Hepatocyte (in vitro differentiated cells): ENCODE measurements at places on chromosomes 6 and 20.
A peak's percentile ranks its signal among the peaks of the same experiment; 100 is the strongest.

- no peak for DNase-seq
Observed at GRCh38 chr6:3849681-3850450, 693 bp downstream of the FAM50B start.

DNA sequence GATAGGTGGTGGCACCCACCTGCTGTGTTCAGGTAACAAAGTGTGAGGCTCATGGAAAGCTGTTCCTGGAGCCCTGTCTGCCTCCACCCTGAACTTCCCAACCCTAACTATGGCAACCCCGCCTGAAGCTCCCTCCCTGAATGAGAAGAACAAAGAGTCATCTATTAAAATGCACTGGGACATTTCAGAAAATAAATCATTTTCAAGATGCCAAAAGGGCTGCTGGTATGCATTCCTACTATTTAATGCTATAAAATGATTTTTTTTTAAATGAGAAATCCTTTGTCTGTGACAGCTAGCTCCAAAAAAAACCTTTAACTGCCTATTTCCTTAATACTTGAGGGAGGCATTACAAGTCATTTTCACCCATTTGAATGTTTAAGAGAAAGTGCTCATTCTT, 84.3 kb upstream of the MRPS10 start:
- DNase-seq: no peak

DNA sequence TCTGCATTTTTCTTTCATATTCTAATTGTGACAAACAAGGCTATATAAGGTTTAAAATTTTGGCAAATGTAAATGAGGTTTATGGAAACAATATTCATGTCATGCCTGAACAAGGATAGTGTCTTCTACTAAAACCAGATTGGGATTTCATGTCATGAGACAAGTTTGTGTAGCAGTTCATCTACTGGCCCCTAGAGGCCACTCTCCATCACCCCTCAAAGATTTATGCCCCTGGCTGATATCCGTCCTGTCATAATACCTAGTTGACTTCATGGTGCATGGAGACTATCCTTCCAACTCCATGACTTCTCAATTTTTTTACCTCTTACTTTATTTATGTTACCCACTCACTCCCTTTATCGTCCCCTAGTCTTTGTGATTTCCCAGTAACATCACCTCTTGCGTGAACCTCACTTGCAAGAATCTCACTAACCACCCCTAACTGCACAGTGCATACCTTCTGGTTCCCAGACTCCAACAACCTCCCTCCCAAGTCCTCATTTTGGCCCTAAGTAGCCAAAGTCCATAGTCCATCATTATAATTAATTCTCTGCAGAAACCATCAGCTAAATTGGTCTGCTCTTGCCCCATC, 179.8 kb downstream of the TASP1 start:
- DNase-seq: peak; percentile 24

GRCh38 chr20:942611-943010, 26.5 kb upstream of the ANGPT4 start:
- DNase-seq: no peak

DNA sequence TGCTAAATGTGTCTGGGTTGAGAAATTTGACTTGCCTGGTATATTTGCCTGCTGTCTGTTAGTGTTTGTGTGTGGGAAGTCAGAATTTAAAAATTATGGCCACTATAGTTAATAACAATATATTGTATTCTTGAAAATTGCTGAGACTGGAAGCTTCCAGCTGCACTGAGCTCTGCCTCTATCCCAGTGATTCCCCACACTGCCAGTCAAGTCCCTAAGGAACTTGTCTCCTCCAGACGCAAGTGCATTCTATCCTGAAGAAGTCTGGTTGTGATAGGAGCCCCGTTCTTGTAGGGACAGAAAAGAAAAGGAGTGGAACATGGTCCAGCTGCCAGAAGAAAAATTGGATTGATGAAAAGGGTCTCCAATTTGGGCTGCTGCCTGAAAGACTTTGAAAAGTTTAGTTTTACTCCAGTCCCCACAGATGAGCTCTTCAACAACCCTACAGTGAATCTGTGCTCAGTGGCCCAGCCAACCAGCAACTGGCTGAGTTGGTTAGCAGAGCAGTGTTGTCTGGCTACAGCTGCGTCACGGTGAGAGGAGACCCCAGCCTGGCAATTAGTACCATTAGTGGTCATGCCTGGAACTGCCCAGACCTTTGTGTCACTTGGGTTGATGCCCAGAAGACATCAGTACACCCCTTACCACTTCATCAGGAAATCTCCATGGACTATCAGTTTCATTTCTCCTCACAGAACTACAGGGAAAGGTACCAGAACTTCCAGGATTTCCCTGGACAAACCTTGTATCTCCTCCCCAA, 183.1 kb upstream of the MCHR2 start:
- no peak for DNase-seq

- no peak for DNase-seq
Observed at GRCh38 chr6:9520417-9521151, 894.3 kb downstream of the TFAP2A start.

DNA sequence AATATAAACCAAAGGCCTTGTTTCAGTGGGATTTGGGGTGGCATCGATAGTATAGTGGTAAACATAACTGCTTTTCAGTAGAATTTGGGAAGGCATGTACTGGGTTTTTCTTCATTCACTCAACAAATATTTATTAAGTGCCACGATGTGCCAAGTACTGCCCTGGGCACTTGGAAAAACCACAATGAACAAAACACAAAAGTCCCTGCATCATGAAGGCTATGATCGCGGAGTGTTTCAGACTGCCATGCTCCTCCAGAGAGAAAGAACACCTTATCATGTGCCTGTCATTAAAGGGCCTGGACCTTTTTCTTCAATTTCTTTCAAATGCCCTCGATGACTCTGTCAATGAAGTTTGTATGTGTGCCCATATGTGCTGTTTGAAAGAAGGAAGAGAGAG, 59.2 kb upstream of the CEP85L start:
- no peak for DNase-seq

DNA sequence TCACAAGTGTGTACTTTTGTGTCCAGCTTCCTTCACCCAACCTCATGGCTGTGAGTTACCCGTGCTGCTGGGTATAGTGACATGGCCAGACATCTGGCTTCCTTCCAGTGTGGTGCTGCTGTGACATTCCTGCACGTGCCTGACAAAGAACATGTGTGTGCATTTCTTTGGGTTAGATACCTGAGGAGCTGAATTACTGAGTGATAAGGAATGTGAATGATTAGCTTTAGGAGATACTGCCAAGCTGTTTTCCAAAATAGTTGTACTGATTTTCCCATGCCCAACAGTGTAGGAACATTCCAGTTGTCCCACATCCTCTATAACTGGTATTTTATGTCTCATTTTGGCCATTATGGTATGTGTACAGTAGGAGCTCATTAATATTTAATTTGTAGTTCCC, 132.5 kb downstream of the PREX1 start:
- DNase-seq: peak; percentile 48

DNA sequence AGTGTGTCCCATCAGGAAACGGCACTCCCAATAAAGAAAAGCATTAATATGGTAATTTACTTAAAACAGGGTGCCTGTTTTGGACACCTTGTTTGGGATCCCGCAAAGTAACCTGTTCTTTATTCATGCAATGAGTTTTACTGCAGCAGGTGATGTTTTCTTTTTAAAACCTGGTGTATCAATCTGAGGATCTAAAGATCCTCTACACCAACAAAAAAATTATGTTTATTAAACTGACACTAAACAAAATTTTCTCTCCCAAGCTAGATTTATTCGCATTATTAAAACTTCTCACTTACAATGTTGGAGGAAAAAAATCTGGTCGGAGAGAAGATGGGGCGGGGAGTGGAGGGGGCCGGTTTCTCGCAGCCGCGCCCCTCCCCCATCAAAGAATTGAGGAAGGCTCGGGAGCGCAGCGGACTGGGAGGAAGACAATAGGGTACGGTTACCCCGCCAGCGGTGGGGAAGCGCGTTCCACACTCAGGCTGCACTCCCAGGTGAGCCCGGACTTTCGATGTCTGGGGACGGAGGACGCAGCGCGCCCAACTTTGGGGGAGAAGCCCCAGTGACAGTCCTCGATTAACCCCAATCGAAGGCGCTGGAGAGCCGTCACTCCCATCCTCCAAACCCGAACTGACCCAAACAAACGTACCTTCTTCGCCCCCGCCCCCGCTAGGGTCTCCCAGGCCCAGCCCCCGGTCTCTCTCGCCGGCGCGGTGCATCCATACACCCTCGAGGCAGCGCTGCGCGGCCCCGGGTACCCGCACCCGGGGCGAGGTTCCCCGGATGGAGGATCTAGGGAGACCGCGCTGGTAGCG, 1.3 kb downstream of the CD24 start:
- peak; percentile 49 for DNase-seq

DNA sequence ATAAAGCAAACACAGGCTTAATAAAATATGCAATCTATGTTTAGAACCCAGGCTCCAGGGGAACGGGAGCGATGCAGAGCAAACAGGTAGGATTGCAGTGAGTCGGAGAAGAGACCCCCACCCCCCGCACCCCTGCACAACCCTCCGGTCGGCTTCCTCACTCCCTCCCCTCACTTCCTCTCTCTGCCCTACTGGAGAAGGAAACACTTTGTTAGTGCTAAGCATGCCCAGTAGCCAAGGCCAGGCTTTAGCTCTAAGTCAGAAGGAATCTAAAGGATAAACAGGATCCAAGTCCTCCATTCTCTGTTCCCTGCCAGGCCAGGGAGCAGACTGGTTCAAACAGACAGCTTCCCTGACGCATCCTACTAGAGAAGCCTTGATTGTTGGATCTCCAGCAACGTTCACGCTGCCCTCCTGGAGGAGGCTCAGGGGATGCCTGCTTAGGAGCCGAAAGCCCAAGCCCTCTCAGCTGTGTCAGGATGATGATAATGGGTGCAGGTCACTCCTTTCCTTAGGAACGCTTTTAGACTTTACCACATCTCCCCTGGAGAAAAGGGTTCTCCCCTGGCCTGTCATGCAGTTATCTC, 14.7 kb downstream of the FOXQ1 start:
- peak; percentile 24 for DNase-seq

GRCh38 chr20:15476781-15477180, 1096.5 kb downstream of the KIF16B start:
- no peak for DNase-seq

- DNase-seq: peak; percentile 87
Observed at GRCh38 chr20:23152308-23152892, 66.3 kb upstream of the CD93 start.

- DNase-seq: peak; percentile 34
Observed at GRCh38 chr20:48723308-48724264, 104.2 kb downstream of the PREX1 start.

- DNase-seq: no peak
Observed at GRCh38 chr20:58759947-58760346, 67.3 kb downstream of the NPEPL1 start.

- DNase-seq: peak; percentile 32
Observed at GRCh38 chr20:5150226-5151076, 23.6 kb downstream of the CDS2 start.

DNA sequence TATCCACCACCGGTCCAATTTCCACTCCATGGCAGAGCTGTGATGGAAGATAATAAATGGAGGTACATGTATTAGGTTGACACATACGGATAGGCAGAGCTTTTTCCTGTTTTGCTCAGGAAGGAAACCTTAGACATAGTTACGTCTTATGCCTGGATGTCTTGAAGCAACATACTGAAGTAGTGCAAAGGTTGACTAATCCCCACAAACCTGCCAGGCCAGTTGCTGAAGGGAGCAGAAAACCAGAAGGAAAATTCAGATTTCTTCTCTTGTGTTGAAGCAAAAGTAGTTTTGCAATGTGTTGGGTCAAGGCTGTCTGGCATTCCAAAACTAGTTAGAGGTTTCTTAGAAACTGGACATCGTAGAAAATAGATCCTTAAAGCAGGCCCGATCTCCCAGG, 68.7 kb downstream of the PHACTR1 start:
- peak; percentile 21 for DNase-seq

DNA sequence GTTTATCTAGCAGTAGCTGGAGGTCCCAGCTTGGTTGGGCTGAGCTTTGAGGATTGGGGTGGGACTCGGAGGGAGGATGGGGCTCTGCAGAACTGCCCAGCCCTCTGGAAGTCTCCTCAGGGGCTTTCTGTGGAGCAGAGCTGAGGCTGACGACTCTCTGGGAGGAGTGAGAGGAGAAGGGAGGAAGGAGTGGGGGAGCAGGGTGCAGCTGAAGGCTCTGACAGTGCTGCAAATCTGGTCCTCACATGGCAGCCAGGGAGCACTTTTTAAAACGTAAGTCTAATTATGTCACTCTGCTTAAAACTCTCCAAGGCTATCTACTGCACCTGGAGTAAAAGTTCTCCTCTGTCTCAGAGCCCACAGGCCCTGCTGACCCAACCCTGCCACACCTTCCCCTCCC, 32.4 kb downstream of the GRM4 start:
- DNase-seq: no peak

DNA sequence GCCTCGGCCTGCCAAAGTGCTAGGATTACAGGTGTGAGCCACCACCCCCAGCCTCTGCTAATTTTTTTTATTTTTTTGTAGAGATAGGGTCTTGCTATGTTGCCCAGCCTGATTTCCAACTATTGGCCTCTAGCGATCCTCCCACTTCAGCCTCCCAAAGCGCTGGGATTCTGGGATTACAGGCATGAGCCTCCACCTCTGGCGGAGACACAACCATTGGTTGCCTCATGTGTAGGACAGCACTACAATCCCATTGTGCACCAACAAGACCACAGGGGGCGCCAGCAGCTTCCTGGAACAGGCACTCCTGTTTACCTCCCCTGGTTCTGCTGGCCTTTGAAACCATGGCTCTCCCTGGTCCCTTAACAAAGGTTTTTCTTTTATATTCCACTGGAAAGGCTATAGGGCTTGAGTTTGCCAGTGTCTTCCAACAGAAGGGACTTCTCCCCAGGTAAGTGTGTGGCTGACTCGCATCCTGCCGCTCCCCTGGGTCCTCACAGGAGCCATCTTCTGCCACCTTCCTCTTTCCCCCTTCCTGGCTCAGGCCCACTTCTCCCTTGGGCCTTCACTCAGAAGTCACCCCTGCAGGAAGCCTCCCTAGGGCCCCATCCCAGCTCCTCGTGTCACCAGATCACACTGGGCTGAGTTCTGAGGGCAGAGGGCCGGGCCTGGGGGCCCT, 39.2 kb upstream of the TLDC2 start:
- DNase-seq: peak; percentile 71

GRCh38 chr6:131581523-131581922, 8.5 kb downstream of the ARG1 start:
- DNase-seq: no peak

DNA sequence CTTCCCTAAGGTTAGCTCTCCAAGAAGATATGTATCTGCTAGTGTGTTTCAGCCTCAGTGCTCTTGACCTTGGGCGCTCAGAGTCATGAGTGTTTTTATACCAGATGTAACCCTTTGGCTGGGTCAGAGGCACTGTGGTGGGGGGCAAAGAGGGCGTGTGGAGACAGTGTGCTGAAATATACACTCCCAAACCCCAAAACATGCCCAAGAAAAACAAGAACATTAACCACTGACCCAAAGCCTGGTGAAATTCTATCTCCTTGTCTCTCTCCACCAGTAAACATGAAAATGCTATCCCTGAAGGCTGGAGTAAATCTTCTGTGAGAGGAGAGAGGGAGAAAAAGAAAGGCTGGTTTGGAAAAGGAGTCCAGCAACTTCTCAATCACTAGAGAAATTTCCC, 47.9 kb downstream of the ISM1 start:
- DNase-seq: no peak

GRCh38 chr6:149900620-149901443, 2.9 kb upstream of the RAET1E start:
- DNase-seq: no peak
